ENCODE measurements at places on chromosomes 1 and 21. TPM values are rescaled to one million over a fixed set of nuclear protein-coding genes. Genes with fewer than 3 reads are reported as not detected.

The PKLR gene
- not detected for total RNA-seq

The SPRR2G gene
- total RNA-seq: not detected

The UBE4B gene
- 101 TPM for total RNA-seq

The OR2L2 gene
- not detected for total RNA-seq

The NDC1 gene
- 78.6 TPM for total RNA-seq

The KRTAP12-4 gene
- not detected for total RNA-seq

The RIPPLY3 gene
- total RNA-seq: not detected
